K562 (cell line): ENCODE measurements at places on chromosomes 16 and 17. TPM values are rescaled to one million over a fixed set of nuclear protein-coding genes. Genes with fewer than 3 reads are reported as not detected.

DNA sequence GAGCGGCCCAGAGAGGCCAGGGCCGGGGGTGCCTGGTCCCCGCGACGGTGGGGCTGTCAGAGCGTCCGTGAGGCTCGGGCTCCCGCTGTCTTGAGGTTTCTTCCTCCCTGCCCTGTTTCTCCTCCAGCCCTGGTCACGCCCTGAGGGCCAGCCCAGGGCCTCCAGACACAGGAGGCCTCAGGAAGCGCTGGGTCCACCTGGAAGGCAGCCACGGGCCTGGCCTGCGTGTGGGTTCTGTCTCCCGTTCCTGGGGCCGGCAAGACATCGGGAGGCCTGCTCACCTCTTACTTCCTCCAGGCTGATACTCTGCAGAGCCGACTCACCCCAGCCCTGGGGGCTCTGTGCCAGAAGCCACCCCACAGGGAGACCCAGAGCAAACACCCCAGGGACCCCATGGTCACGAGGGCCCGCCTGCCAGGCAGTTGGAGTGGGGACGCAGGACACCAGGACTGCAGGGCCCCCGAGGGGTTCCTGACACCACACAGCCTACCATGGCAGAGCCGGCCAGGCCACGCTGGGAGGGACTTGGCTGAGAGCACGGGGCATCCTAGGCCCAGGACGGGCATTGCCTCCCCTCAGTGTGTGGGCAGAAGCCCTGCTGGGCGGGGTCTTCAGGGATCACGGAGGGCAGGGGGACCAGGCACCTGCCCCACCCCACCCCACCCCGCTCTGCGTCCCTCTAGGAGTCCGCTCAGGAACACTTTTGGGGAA is 18.9 kb upstream of the CACNA1H start:
- DNase-seq: no peak
- peaks cover 35% of the 10 kb centered on the region for H3K4me1 ChIP-seq
- H3K4me3 ChIP-seq: no peak overlapping the region
- H3K36me3 ChIP-seq: no peaks in the 10 kb centered on the region
- no peak overlapping the region for H3K27ac ChIP-seq

The KRTAP3-2 gene
- total RNA-seq: not detected in 2 replicates

GRCh38 chr16:29729116-29729521 is 16.7 kb downstream of the C16orf54 start:
- no peaks in the 10 kb centered on the region for H3K36me3 ChIP-seq
- H3K27me3 ChIP-seq: no peaks in the 10 kb centered on the region
- H3K4me3 ChIP-seq: no peak overlapping the region
- H3K27ac ChIP-seq: no peak overlapping the region

DNA sequence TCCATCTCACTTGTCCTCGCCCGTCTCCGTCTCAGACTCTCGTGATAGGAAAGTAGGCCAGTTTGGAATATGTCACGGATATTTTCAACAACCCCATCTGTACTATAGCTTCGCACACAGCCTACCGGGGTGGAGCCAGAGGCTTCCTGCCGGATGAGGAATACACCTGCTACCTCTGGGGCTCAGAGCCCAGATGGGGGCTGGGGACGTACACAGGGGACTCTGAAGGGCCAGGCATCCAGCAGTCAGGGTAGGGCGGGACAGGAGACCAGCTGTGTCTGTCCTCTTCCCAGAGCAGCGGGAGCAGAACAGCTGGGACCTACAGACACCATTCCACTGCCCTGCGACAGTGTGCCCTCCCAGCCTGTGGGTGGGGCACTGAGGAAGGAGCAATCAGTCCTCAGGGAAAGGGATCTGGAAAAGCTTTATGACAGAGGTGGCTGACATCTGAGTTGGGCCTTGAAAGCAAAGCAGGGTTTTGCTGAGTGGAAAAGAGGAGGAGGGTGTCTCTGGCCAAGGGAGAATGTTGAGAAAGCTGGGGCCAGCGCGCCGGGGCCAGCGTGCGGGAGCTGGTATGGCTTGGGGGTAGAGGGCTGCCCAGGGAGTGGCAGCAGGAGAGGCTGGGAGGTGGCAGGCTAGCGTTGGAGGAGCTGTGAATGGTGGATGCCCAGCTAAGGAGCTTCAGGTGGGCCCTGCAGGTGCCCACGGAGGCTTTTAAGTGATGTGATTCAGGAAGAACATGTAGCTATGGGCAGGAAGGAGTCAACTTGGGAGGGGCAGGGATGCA is 11.5 kb upstream of the SRCIN1 start:
- no peak for DNase-seq
- H3K4me1 ChIP-seq: no peaks in the 10 kb centered on the region
- no peak overlapping the region for H3K4me3 ChIP-seq
- peaks cover 73% of the 10 kb centered on the region for H3K27me3 ChIP-seq
- H3K36me3 ChIP-seq: no peaks in the 10 kb centered on the region

- peaks cover 2% of the 10 kb centered on the region; the same call in 1 of the 3 replicates for H3K36me3 ChIP-seq
- H3K27me3 ChIP-seq: no peaks in the 10 kb centered on the region
- H3K4me1 ChIP-seq: peaks cover 31% of the 10 kb centered on the region
- DNase-seq: no peak
- H3K27ac ChIP-seq: no peak overlapping the region
Measured at GRCh38 chr17:75032720-75033280, 14.0 kb downstream of the ATP5PD start.

The FSCN2 gene
- total RNA-seq: not detected in 2 replicates

DNA sequence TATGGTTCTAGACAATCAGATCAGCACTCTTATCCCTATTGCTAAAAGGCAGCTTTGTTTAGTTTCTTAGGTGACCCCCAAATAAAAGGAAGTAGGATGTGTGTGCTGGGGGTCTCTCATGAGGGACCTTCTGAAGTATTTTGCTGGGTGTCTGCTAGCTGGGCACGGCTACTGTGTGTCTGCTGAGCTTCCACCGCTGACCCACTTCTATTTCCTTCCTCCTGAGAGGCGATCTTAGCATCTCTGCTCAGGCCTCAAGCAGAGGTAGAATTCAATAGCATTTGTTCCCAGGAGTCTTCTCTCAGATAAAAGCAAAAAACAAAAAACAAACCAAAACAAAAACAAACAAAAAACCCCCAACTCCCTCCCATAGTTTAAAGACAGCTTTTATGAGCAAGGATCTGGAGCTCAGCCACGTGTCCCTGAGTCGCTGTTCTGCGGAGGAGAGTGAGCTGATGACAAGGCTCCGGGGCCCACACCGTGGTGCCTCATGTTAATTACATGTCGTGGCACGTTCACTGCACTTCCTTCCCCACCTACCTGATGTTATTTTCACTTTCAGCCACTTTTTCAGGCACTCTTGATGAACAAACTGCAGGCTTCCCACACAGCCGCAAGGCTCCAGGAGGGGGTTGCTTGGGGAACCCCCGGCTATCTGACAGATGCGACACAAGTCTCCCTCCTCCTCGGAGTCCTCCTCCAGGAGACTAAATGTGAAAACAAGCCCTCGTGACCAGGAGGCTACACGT is 83.5 kb downstream of the MARCHF10 start:
- no peak overlapping the region for H3K27ac ChIP-seq
- no peaks in the 10 kb centered on the region for H3K36me3 ChIP-seq
- peaks cover 38% of the 10 kb centered on the region for H3K27me3 ChIP-seq
- H3K4me1 ChIP-seq: no peaks in the 10 kb centered on the region; the same call in 1 of the 3 replicates
- no peak overlapping the region for H3K4me3 ChIP-seq

- no peak overlapping the region for H3K4me3 ChIP-seq
- H3K27me3 ChIP-seq: peaks cover 50% of the 10 kb centered on the region
- H3K36me3 ChIP-seq: no peaks in the 10 kb centered on the region
- H3K27ac ChIP-seq: no peak overlapping the region
- peaks cover 36% of the 10 kb centered on the region for H3K4me1 ChIP-seq
Measured at GRCh38 chr17:37742762-37743611, 1.9 kb downstream of the HNF1B start.

GRCh38 chr17:2157081-2157480 is 102.2 kb downstream of the HIC1 start:
- no peaks in the 10 kb centered on the region; the same call in 2 of the 3 replicates for H3K4me1 ChIP-seq
- no peak overlapping the region for H3K4me3 ChIP-seq
- peaks cover 5% of the 10 kb centered on the region; the same call in 2 of the 3 replicates for H3K36me3 ChIP-seq
- no peaks in the 10 kb centered on the region for H3K27me3 ChIP-seq
- DNase-seq: no peak

The CA10 gene
- total RNA-seq: not detected in 2 replicates

The ZG16B gene
- 0.35 and 0.40 TPM in 2 replicates for total RNA-seq

DNA sequence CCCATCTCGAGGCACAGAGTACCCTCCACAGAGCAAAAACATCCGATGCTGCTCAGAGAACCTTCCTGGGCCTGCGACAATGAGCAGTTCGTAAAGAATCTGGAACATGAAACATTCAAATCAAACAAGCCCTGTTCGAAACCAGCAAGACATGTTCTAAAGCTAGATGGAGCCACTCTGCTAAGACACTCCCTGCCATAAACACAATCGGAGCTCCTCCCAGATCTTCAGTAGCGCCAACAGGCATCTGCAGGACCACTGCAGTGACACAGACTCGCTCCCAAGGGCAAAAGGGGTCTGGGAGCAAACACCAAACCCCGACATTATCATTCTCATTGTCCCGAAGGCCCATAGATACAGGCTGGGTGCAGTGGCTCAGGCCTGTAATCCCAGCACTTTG is 108.7 kb downstream of the ZFHX3 start:
- no peaks in the 10 kb centered on the region for H3K36me3 ChIP-seq
- H3K4me1 ChIP-seq: no peaks in the 10 kb centered on the region
- peaks cover 64% of the 10 kb centered on the region for H3K27me3 ChIP-seq
- H3K27ac ChIP-seq: no peak overlapping the region

DNA sequence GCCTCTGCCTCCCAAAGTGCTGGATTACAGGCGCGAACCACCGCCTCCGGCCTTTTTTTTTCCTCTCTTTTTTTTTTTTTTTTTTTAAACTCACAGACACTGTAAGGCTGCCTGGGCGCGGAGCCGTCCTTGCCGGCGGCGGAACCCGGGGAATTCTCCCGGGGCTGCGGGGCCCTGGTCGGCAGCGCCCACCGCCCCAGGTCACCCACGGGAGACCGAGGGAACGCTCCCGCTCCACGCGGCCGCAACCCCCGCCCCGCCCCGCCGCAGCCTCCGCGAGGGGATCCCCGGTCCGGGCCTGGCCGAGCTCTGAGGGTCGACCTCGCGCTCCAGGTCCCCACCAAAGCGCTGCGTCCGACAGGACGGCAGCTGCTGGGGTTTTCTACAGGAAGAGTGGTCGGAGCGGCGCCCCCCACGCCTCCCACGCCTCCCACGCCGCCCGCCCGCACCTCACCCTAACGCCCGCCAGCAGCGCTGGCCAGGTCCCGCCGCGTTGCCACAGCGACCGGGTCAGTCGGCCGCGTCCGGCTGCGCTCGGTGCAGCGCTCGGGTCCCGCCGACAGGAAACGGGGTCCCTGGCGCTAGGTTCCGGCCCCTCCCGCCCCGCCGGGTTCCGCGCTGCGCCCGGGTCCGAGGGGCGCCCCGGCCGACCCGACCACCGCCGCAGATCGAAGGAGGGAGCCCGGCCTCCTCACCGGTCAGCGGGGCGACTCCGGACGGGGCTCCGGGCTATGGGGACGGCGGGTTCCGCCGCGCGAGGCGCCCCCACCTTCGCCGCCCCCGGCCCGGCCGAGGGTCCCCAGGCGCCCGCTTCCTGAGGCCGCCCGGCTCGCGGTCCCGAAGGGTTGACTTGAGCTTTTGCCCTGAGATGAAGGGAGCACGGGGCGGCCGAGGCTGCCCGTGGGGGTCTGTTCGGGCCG is at the start of gene CCDC57:
TSS of gene CCDC57 (minus strand) at position 512 of the 920 bp plus-strand sequence. CDS start 10,898 bp downstream, outside the sequence.
- H3K36me3 ChIP-seq: peaks cover 3% of the 10 kb centered on the region; the same call in 1 of the 3 replicates
- peak within 1 kb of the TSS; percentile 94 for H3K4me3 ChIP-seq
- peak; percentile 93 for DNase-seq
- peaks cover 50% of the 10 kb centered on the region for H3K4me1 ChIP-seq
- H3K27ac ChIP-seq: peak within 1 kb of the TSS; percentile 95
- no peaks in the 10 kb centered on the region for H3K27me3 ChIP-seq

- H3K36me3 ChIP-seq: no peaks in the 10 kb centered on the region
- no peaks in the 10 kb centered on the region; the same call in 2 of the 3 replicates for H3K4me1 ChIP-seq
- no peak overlapping the region for H3K27ac ChIP-seq
- DNase-seq: no peak
- H3K4me3 ChIP-seq: no peak overlapping the region
- peaks cover 38% of the 10 kb centered on the region; the same call in 2 of the 3 replicates for H3K27me3 ChIP-seq
Measured at GRCh38 chr17:80497726-80498241, 21.4 kb upstream of the NPTX1 start.

The MFSD6L gene
- total RNA-seq: not detected in 2 replicates

DNA sequence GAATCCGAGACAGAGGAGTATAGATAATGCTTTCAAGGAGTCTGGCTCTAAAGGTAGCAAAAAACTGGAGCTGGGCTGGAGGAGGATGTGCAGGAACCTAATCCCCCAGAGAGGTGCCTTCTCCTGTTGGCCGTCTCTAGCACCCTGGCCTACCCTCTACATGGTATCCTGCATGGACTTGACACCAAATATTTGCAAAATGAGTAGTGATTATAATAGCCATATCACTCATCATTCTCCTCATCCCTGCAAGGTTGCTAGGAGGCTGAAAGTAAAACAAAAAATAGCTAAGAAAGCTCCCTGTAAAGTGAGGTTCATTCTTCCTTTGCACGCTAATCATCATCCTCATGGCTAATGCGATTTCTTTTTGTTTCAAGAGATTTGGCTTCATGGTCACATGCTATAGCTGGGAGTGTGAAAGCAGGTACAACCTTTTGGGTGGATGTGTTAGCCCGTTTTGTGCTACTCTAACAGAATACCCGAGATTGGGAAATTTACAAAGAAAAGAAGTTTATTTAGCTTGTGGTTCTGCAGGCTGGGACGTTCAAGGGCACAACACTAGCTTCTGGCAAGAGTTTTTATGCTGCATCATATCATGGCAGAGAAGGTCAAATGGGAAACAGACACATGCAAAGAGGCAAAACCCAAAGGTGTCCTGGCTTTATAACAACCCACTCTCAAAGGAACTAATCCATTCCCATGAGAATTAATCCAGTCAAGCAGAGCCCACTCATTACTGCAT is 27.1 kb upstream of the CIITA start:
- no peak overlapping the region for H3K27ac ChIP-seq
- H3K36me3 ChIP-seq: no peaks in the 10 kb centered on the region
- H3K4me3 ChIP-seq: no peak overlapping the region
- no peak for DNase-seq
- H3K27me3 ChIP-seq: peaks cover 40% of the 10 kb centered on the region
- no peaks in the 10 kb centered on the region for H3K4me1 ChIP-seq

The CSF3 gene
- not detected in 2 replicates for total RNA-seq

- no peak overlapping the region for H3K27ac ChIP-seq
- H3K27me3 ChIP-seq: no peaks in the 10 kb centered on the region
- no peaks in the 10 kb centered on the region for H3K4me1 ChIP-seq
- no peak overlapping the region for H3K4me3 ChIP-seq
Measured at GRCh38 chr16:48540222-48540900, 69.6 kb downstream of the N4BP1 start.

DNA sequence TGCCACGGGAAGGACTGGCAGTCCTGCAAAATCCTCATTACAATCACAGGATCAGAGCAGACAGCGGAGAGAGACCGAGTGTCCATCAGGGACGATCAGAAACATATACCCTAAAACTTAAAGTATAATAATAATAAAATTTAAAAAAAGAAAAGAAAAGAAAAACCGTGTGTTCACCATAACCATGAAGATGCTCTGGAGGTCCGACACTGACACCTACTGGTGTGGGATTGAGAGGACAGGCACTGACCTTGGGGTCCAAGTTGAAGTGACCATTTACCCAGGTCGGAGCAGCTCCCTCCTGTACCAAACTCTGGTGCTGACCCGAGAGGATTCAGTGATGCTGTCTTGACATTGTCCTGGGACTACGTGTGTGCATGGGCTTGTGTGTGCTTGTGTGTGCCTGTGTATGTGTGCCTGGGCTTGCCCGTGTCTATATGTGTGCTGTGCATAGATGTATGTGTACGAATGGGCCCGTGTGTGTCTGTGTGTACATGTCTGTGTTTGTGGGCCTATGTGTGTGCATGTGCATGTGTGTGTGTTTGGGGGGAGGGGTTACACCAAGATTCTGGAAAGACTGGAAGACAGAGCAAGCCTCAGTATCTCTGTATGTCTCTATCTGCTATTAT is 10.0 kb upstream of the CD300LD start:
- H3K27me3 ChIP-seq: peaks cover 51% of the 10 kb centered on the region
- no peak overlapping the region for H3K4me3 ChIP-seq
- H3K4me1 ChIP-seq: no peaks in the 10 kb centered on the region
- no peak overlapping the region for H3K27ac ChIP-seq
- peak; percentile 69 for DNase-seq
